ENCODE measurements at places on chromosomes 4 and X.

DNA sequence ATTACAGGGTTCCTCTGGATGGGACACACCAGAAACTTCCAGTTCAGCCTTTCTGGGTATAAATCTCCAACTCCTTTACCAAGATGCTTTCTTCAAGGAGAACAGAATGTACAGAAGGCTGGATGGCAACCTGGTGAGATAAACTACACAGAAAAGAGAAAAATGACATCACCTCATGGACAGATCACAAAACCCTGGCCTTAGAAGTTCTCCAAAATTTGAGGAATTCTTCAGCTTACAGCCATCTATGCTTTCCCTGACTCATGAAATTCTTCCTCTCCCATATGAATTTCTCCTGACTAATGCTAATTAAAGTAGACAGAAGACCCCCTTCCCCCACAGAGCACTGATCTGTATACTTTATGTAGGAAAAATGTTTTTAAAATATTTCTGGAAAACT lies 345.4 kb downstream of the STIM2 start:
- no peak for DNase-seq

DNA sequence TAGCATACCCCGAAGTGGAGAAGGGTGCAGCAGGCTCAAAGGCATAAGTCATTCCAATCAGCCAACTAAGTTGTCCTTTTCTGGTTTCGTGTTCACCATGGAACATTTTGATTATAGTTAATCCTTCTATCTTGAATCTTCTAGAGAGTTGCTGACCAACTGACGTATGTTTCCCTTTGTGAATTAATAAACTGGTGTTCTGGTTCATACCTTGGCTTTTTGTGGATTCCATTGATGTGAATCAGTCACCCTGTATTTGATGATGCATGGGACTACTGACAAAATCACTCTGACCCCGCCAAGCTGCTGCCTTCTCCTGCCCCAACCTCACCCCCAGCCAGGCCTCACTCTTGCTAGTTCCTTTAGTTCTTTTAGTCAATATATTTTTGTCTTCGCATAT lies 32.7 kb downstream of the F9 start:
- DNase-seq: no peak

GRCh38 chr4:71230271-71231128 lies 108.3 kb upstream of the SLC4A4 start:
- no peak for DNase-seq

GRCh38 chr4:109179061-109179460 lies 123.4 kb downstream of the COL25A1 start:
- no peak for DNase-seq

DNA sequence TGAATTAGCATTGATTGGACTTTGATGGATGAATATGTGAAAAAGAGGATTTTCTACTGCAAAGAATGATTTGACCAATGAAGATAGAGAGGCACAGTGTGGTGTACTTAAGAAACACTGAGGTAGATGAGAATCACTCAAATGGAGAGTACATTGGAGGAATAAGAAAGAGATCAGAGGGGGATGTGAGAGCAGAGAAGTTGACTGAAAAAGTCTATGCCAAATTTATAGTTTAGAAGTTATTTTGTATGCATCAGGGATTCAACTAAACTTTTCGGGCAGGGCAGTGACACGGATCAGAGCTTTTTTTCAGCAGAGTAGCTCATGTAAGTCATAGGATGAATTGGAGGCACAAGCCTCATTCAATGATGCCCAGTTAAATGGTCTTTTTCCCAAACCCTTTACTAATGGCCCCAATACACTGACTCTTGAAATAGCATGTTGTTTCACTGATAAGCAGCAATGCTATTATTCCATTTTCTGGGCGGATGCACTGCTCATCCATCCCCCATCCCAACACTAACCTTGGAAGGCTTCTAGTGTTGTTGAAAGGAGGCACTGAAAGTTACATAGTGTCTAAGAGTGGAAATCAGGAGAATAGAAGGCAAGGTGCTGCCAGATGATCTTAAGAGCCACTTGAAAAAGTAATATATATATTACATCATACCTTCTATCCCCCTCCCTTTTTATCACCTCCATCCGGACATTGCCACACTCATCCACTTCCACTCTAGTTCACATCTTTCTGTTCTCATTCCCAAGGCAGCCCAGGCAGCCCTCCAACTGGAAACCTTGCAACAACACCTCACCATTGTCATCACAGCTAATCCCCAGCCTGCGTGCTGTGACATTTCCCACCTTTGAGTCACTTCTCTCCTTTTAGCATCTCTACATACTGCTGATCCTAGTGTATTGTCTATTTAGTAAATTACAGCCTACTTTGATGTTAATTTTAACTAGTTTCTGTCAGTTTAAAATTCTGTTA lies 46.1 kb downstream of the ARHGAP24 start:
- DNase-seq: no peak

DNA sequence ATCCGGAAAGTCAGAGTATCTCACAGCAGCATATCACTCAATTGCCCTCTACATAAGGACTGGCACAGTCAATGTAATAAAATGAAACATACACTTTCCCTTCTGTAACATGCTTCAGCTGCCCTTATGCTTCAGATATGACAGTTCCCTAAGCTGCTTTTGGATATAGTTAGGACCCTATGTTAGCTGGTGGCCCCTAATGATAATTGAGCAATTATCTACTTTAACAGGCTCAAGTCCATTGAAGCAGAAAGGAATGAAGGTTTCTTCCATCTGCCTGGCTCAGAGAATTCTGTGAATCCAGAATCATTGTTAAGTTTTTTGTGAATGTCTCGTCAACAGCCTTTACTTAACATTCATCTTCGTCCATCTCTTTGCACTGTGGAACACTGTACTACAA lies 951.2 kb upstream of the DIAPH2 start:
- no peak for DNase-seq

GRCh38 chrX:41590641-41591040 lies 98.1 kb upstream of the GPR34 start:
- no peak for DNase-seq

DNA sequence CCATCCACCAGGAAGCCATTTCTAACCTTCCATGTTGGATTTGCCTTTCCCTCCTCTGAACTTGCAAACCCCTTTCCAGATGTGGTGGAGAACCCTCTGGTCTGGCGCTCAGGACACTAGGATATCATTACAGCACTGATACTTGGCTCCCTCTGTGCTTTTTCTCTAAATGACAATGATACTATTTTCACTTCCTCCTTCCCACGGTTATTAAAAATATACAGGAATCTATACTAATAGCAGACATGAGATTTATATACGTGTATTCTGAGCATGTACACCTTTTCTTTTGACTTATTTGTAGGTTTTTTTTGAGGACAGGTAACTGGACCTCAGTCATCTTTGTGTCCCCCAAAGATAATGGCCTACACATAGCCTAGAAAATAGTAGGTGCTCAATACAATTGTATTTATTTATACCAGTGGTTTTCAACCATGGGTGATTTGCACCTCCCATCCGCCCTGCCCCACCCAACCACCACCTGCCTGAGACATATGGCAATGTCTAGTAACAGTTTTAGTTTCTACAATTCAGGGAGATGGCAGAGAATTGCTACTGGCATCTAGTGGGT lies 60.4 kb upstream of the PLAC8 start:
- no peak for DNase-seq

GRCh38 chr4:97123573-97123972 lies 1019.7 kb downstream of the STPG2 start:
- DNase-seq: no peak

DNA sequence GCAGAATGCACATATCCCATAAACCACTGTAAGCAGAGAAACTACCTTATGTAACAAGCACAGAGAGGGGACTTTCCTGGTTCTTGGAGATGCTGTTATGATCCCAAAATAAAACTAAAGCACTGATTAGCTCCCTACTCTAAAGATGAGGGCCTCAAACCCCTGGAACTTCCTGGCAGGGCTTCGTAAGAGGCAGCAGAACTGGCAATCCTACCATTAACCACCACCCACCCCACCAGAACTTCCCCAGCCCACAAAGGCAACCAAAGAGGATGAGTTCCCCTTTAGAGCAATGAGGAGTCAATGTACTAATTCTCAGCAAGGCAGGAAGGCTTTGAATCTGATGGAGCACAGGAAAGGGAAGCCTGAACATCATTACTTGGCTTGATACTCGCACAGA lies 436.5 kb upstream of the FRG1 start:
- no peak for DNase-seq

DNA sequence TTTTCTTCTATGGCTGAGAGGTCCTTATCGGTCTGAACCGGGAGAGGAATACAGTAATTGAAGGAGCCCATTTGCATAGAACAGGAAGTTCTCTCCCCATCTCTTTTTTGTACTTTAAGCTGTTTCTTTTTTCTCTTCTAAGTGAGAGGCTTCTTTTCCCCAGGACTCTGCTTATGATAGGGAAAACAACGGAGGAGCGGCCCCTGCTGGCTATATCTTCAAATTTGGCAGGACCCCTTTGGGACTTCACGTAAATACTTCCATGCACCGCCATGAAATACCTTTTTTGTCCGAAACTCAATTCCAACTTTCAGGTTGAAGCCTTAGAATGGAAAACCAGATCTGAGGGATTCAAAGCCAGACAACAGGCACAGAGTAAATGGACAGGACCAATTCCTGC lies 1153.0 kb upstream of the INTU start:
- no peak for DNase-seq

GRCh38 chr4:41601025-41601424 lies 63.1 kb downstream of the LIMCH1 start:
- DNase-seq: no peak

GRCh38 chrX:130184857-130185256 lies 13.1 kb downstream of the RAB33A start:
- DNase-seq: no peak

DNA sequence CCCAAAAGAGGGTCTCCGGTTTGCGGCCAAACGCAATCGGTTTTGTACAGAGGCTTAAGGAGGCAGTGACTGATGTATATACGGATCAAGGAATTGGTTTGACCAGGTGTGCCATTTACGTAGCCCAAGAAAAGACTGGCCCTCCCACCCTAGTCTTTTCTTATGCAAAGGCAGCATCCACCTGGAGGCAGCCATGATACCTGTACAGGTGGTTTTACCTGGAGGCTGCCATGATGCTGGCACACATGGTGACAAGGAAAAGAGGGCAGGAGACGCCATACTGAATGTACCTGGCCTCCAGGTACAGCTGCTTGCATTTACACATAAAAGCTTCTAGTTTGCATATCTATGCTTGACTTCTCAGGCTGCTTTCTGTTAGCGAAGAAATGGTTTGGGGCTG lies 917.7 kb upstream of the INTU start:
- DNase-seq: no peak

- no peak for DNase-seq
Observed at GRCh38 chrX:39813631-39814277, 284.0 kb downstream of the BCOR start.

- DNase-seq: no peak
Observed at GRCh38 chr4:178306565-178306964, 864.3 kb upstream of the AGA start.

DNA sequence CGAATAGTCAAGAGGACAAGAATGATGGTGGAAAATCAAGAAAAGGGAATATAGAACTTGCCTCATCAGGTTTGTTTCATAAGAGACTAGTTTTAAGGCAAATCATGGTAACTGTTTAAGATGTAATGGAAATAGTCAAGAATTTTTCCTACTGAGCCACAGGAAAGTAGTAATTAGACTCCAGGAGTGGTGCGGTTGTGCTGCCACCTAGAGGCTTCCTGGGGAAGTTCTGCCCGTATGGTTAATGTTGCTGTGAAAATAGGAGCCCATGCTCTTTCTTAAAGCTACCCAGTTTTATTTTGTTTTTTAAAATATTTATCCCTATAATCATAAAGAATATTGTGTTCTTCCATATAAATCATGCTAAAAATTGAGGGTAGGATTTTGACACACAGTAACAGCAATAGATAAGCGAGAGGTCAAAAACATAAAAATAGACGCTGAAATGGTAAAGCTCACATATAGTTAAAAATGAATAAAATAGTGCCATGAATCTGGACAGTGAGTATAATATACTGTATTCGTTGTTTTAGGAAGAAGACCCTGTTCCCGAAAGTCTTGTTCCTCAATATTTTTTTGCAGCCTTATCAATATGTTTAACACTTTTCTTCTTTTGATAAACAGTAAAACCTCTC lies 87.0 kb downstream of the PHOX2B start:
- DNase-seq: peak; percentile 26

DNA sequence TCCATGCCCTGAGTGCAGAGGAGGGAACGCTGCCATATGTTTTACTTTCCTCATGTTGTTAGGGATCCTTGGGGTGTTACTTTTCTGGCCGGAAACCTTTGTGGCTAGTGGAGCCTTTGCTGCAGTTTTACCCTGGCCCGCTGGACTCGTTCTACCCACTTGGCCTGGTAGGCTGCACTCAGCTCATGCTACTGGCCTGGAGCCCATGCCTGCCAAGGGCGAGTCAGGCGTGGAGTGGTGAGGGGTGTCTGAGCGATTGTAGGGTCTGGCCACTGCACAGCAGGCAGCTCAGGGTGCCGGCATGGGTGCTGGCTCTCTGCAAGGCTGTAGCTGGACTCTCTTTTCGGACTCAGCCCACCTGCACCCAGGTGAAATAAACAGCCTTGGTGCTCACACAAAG lies 41.4 kb upstream of the IL9R start:
- DNase-seq: no peak

GRCh38 chrX:150873616-150874015 lies 24.9 kb downstream of the CD99L2 start:
- no peak for DNase-seq

DNA sequence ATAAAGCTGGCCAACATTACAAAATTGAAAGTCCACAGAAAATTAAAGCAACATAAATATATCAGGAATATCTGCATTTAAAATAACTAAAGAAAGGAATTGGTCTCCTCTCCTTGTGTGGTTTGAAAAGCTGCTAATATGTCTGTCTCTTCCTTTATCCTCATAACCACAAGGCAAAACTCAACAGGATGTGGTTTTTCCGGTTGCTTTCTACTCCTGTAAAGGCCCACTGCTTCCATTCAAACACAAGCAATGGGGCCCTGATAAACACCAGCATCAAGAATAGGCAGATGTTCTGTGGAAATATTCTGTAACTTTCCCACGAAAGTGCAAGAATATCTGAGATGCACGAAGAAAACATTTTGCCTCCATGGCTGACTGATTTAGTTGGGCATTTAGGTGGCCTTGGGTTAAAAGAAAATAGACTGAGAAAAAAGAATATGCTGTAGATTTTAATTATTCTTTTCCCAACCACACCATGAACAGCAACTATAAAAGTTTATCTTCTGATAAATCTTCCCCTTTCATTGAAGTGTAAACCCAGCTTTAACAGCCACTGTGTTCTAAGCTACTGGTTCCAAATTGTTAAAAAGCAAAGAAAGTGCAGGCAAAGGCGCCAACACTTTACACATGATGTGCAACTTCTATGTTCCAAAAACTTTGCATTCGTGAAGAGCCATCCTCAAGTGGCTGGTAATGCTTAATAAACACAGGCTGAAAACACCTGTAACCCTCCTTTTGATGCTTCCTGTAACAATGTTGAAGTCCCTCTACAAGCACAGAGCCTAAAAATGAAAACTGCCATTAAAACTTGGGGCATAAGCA lies 50.5 kb upstream of the NDST3 start:
- no peak for DNase-seq

GRCh38 chr4:112120021-112120420 lies 25.2 kb upstream of the FAM241A start:
- DNase-seq: no peak

- no peak for DNase-seq
Observed at GRCh38 chr4:134735901-134736300, 534.3 kb upstream of the PABPC4L start.

GRCh38 chr4:38414410-38414809 lies 249.6 kb upstream of the KLF3 start:
- DNase-seq: no peak

All from CD4-positive, alpha-beta T cell treated with Interleukin-12 subunit alpha and Interleukin-12 subunit beta, for 1 hour (primary cell).